ENCODE measurements at places on chromosomes 5 and 9. TPM values are rescaled to one million over a fixed set of nuclear protein-coding genes. Genes with fewer than 3 reads are reported as not detected.

Gene CCDC192
- total RNA-seq, result not detected

Gene ARID3C
- 0.13 TPM for total RNA-seq

Gene WWC1
- not detected for total RNA-seq

Gene EHMT1
- total RNA-seq, result 77.3 TPM

Gene HRCT1
- 0.48 TPM for total RNA-seq

Gene IFNK
- total RNA-seq, result not detected

Gene SPTLC1
- total RNA-seq, result 112 TPM

Gene SNX24
- 15.3 TPM for total RNA-seq

Gene ADAMTS12
- 17.5 TPM for total RNA-seq

Gene CREBRF
- 3.1 TPM for total RNA-seq

Gene DAB2
- 19.1 TPM for total RNA-seq

Gene TAF11L11
- not detected for total RNA-seq

Gene CCNJL
- total RNA-seq, result 6.5 TPM

Gene SELENOP
- 221 TPM for total RNA-seq

Gene GZMA
- not detected for total RNA-seq

Gene GLRA1
- total RNA-seq, result not detected

Gene ABLIM3
- total RNA-seq, result 0.33 TPM

Gene PRDM9
- total RNA-seq, result not detected

Gene TNFSF8
- total RNA-seq, result not detected

Gene PCDHAC1
- total RNA-seq, result not detected

Gene SCAI
- total RNA-seq, result 14.2 TPM

Gene NEUROG1
- not detected for total RNA-seq

Gene LCN12
- total RNA-seq, result not detected

Gene PKD2L2
- not detected for total RNA-seq

Gene HDAC3
- 102 TPM for total RNA-seq

Gene HARS1
- 75.2 TPM for total RNA-seq

Gene ALDOB
- not detected for total RNA-seq

Gene F2RL2
- 20.2 TPM for total RNA-seq

Gene TTC23L
- total RNA-seq, result not detected

Gene PAX5
- 3.0 TPM for total RNA-seq

Gene COL23A1
- not detected for total RNA-seq

Gene ORM2
- total RNA-seq, result not detected

Gene IL13
- total RNA-seq, result not detected

Gene ASTN2
- 19.8 TPM for total RNA-seq

Gene RFK
- total RNA-seq, result 35.4 TPM

Gene PCDHGA11
- total RNA-seq, result 1.3 TPM

Gene TLX3
- total RNA-seq, result 6.9 TPM

Gene TOPORS
- total RNA-seq, result 29.1 TPM

Gene ALDH1A1
- total RNA-seq, result 1.0 TPM

Gene HSPB3
- total RNA-seq, result 0.51 TPM

Gene LCN15
- not detected for total RNA-seq

Gene EQTN
- not detected for total RNA-seq

Gene TRIM7
- total RNA-seq, result 9.0 TPM

Gene SCGB3A2
- total RNA-seq, result not detected

Gene FOXD4L5
- 0.33 TPM for total RNA-seq

Gene RUFY1
- total RNA-seq, result 25.7 TPM

Gene UBE2D2
- total RNA-seq, result 101 TPM

Gene OLFM1
- not detected for total RNA-seq

Gene ZFYVE16
- 67.8 TPM for total RNA-seq

Gene C9orf152
- total RNA-seq, result not detected

Gene HAVCR1
- total RNA-seq, result not detected

Gene KIAA0825
- total RNA-seq, result 3.1 TPM

Data from SJCRH30 (cell line).